ENCODE measurements at places on chromosomes 3 and 15. TPM values are rescaled to one million over a fixed set of nuclear protein-coding genes. Genes with fewer than 3 reads are reported as not detected.

DNA sequence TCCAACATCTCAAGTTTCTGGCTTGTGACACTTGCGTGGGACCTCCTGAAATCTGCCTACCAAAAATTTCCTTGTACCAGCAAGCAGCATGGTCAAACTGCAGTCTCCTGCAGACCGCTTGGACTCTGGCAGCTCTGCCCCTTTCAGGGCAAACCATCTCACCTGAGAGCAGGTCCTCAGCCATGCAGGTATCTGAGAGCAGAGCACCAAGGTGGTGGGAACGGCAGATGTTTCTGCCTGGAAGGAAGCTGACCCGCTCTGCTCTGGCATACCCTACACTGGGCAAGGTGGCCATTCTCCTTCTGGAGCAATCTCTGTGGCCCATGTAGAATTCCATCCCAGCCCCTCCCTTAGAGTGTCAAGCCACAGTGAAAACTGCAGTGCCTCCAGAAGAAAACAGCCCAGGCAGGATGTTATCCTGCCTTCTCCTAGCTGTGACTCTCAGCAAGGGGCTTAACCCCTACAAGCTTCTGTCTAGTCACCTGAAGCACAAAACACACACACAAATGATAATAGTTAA, 21.6 kb downstream of the MESD start:
- no peak for DNase-seq

- DNase-seq = no peak
These were observed 204.1 kb downstream of the WNT5A start for GRCh38 chr3:55282994-55283393.

The CD86 gene
- not detected for total RNA-seq

DNA sequence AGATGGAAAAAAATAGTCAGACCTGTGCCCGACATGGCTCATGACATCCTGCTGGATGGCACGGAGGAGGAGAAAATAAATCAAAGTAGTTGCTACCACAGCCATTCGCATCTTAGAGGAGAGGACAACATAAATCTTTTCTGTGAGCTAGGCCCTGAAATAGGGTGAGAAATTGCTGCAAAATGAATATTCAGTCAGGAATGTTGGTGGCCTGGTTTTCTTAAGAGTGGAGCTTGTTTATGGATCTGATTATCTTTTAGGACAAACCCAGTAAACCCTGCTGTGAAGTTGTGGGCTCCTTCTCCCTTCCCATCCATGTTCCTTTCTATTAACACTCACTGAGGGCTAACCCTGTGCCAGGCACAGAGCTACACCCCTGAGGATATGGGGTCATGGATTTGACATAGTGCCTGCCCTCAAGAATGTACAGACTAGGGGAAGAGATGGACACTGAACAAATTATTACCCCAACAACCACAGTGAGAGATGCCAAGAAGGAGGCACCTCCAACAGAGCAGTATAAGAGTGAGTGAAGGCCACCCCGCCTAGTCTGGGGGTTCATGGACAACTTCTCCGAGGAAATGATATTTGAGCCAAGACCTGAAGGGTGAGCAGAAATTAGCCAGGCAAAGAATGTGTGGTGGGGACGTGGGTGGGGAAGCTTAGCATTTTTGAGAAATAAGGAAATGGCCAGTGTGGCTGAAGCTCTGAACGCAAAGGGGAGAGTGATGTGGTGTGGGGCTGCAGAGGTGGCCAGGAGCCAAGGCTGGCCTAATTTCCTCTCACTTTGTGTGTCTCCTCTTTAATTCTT, 68.9 kb upstream of the ARL8B start:
- no peak for DNase-seq

DNA sequence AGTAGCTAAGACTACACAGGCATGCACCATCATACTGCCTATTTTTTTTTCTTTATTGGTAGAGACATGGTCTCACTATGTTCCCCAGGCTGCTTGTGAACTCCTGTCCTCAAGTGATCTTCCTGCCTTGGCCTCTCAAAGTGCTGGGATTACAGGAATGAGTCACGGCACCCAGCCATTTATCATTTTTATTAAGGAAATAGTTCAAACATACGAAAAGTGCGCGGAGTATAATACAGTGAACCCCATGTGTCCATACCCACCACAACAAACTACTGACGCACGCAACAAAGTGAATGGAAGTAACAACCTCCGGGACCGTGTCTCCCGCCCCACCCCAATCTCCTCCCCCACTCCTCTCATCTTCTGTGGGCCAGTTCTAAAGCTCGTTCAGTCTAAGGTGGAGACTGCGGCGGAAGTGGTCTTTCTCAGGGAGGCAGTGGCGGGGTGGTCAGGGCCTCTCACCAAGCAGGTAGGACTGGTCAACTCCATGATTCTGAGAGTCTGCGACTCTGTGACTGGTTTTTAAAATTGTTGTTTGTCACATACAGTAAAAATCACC, 42.1 kb downstream of the DNAJB8 start:
- no peak for DNase-seq

GRCh38 chr3:153856932-153857331, 264.3 kb upstream of the ARHGEF26 start:
- DNase-seq = no peak

The GUCA1C gene
- total RNA-seq = not detected

The C3orf49 gene
- not detected for total RNA-seq

- no peak for DNase-seq
These were observed 142.8 kb downstream of the IGF1R start for GRCh38 chr15:98791046-98791701.

- DNase-seq = no peak
These were observed 420.5 kb upstream of the WNT5A start for GRCh38 chr3:55907616-55908015.

The FBXO22 gene
- 42.9 TPM for total RNA-seq

- DNase-seq = no peak
These were observed 43.8 kb downstream of the ADAMTS7 start for GRCh38 chr15:78767331-78767951.
